ENCODE measurements at places on chromosomes 16 and 17. TPM values are rescaled to one million over a fixed set of nuclear protein-coding genes. Genes with fewer than 3 reads are reported as not detected.

- DNase-seq = no peak
These were observed 219.3 kb upstream of the NOG start for GRCh38 chr17:56373981-56374833.

DNA sequence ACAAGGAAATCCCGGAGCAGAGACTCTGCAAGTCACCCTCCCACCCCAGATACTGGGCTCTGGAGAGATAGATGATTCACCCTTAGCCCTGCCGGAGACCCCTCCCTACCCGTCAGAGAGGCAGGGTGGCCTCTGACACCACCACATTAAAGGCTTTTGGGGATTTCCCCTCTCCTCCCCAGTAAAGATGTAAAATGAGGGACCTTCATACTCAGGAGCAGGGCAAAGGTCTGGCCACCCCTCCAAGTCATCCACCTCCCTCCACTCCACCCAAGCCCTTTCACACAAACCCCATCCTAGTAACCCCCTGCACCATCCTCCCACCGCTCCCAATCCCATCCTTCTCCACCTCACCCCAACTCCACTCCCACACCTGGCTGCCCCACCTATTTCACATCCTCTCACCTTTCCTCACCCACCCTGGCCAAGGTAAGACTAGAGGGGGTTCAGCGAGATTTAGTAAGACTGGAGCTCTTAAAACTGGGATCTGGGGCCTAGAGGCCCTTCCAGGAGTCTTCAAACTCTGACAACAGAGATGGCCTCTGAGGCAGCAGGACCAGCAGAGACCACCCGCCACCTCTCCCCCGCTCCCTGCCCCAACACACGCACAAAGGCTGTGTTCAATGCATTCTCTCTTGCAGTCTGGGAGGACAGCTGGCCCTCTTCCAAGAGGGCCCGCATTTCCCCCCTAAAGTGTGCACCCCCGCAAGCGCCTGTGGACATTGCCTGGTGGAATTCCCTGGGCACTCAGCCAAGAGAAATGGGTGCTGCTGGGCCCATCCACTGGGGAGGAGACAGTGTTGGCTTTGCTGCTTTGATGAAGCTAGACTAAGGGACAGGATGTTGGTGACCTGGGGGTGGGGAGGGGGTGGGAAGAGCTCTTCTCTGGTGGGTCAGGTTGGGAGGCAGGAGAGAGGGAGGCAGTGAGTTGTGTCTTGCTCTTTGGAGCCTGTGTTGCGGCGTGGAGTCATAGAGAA, 1.1 kb downstream of the ABAT start:
- no peak for DNase-seq

- no peak for DNase-seq
These were observed 1.3 kb downstream of the FDXR start for GRCh38 chr17:74871356-74872076.

DNA sequence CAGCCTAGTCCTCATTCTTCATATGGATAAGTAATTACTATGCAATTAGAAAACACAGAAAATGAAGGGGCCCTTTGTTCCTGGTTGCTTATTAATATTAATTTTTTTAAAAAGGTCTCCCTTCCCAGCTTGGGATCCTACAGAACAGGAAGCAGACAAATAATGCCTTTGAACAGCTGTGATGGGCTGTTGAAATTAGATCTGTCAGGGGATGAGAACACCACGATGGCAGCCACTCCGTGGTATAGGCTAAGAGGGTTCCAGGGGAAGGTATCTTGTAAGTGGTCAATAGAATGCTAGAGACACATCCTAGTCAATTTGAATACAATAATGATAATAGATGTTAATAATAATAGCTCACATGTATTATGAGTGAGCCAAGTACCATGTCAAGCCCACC, 83.1 kb downstream of the CCDC182 start:
- DNase-seq = no peak

PDPK1 gene
- 27.9 TPM for total RNA-seq

TBC1D3L gene
- 2.2 TPM for total RNA-seq

- DNase-seq = no peak
These were observed 1.2 kb upstream of the ZMYND15 start for GRCh38 chr17:4738136-4739121.

DNA sequence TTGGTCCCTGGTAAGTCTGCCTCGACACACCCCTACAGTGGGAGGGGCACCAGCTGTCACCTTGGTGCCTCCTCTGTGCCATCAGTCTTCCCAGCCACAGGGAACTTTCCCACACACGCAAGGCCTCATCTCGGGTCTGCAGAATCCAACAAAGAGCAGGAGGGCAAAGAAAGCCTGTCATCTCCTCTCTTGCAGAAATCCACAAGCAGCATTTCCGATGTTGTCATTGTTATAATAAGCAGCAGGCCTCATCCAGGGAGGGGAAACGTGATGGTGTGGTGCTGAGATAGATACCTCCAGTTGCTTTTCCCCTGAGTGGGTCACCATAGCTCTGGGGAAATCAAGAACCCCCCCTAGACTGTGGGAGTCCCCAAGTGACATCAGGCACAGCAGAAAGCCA, 110.4 kb downstream of the CMIP start:
- no peak for DNase-seq

MYH3 gene
- total RNA-seq = 0.45 TPM

All from fibroblast of the aortic adventitia (primary cell).